ENCODE measurements at places on chromosomes 5 and 9.

DNA sequence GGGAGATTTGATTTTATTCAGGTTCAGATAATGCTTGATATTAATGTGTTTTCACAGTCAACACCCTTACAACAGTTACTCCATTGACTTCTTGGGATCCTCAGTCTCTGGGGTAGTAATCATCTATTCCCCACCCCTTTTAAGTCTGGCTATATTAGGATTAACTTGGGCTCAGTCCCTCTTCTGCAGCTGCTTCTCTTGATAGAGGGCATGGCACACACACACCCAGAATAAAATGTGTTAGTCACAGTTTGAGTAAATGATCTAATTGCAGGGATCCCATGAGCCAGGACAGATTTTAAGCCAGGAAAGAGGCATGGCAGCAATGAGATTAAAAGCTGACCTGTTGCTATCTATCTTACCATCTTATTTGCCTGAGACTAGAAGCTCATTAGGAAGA, 53.7 kb upstream of the VLDLR start:
- DNase-seq = no peak

GRCh38 chr5:71695595-71695994, 23.5 kb upstream of the CARTPT start:
- no peak for DNase-seq

DNA sequence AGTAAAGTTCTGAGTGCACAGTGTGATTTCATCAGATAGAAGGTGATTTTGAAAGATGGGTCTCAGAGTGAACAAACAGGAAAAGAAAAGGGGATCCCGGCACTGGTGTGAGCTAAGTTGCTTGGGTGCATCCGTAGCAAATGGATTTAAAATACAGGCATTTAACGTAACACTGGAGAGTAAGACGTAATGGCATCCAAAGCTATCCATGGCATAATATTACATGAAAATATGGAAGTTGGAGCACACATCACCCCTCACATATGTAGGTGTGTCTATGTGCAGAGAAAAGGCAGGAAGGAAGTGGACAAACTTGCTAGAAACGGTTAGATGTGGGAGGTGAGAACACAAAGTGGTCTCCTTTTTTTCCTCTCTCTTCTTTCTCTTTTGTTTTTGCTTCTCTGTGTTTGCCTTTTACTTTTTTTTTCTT, 38.2 kb upstream of the SEMA4D start:
- no peak for DNase-seq

GRCh38 chr5:139955053-139955605, 88.0 kb downstream of the NRG2 start:
- DNase-seq = no peak

DNA sequence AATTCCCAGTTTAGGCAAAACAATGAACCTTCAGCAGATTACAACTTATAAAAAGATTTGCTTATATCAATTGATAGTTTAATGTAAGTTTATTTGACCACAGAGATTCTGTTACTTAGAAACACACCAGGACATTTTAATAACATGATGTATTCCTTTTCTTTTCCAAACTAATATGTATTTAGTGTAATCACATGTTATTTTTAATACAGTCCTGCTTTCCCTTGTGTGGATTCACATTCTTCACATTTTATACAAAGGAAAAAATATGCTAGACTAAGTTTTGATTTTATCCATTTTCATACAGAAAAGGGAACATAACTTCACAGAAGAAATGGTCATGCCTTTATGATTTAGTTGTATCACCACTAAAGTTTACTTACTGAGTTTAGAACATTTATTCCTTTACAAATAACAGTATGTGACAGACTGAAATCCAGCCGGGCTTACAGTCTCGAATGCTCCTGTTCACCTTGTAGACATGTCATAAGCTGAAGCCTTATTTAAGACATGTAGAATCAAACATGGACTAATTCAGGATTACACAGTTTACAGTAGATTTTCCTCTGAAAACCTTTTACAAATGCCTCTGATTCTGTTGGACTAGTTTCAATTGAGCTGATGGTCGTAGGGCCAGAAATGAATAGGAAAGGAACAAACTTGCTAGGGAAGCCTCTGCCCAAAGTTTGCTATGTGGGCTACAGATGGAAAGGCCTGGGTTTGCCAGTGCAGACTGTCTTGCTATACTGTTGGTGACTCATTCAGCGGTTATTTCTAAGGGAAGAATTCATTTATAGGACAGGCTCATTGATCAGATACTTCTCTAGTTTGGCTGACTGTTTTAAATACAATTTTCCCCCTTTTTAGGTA, 6.6 kb upstream of the ASPN start:
- no peak for DNase-seq

- no peak for DNase-seq
Observed at GRCh38 chr9:69056191-69056815, 20.8 kb downstream of the FXN start.

- no peak for DNase-seq
Observed at GRCh38 chr5:54533541-54534190, 16.1 kb downstream of the SNX18 start.

GRCh38 chr5:168457542-168457941, 28.7 kb upstream of the RARS1 start:
- DNase-seq = no peak

DNA sequence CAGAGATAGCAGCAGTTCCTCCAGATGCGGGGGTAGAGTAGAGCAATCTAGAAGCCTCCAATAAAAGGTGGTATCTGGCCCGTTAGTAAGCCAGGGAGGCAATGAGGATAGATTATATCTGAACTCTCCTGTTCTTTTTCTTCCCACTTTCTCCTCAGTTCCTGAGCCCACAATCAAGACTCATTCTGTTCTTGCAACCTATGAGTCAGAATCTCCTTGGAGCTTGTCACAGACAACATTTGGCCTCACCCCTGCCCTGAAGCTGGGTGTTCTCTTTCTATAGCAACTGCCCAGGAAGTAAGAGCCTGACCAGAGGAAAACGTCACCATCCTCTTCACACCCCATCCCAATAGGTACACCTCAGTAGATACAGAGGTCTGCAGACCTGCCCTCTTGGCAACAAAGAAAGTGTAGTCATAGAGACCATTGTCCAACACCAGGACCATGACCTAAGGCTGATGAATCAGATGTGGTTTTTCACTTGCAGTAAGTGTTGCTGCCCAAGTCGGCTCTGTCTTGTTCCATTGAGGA, 76.3 kb upstream of the PCA3 start:
- DNase-seq = no peak

- DNase-seq = no peak
Observed at GRCh38 chr9:5762421-5762820, 70.5 kb downstream of the ERMP1 start.

GRCh38 chr5:59037941-59038797, 455.3 kb downstream of the RAB3C start:
- DNase-seq = no peak

DNA sequence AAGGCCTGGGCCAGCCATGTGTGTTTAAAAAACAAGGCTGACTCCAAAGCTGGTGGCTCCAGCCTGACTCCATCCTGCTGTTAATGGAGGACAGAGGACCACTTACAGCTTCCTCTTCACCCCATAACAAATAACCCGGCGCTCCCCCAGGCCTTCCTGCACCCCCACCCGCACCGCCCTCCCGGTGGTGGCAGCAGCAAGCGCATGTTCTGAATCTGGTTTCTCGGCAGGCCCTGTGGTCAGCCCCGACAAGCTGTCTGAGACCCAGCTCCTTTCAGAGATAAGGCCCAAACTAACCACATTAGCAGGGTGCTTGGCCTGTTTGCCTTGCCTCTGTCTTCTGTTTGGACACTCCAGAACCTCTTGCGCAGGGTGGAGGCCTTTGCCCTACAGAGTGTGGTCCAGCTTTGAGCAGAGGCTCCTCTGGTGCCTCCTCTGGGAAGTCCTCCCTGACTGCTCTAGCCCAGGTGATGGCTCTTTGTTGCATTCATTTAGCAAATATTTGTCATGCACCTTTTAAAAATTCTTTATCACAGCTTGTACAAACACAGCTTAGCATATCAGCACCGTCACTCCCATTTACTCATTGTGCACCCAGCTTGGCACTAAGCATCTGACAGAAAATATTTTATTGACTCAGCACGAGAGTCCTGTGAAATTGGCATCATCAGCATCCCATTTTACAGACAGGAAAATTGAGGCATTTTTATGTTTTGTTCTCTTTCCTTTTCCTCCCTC, 78.4 kb downstream of the NDFIP1 start:
- DNase-seq = no peak

GRCh38 chr5:22751536-22751935, 101.6 kb downstream of the CDH12 start:
- DNase-seq = no peak

DNA sequence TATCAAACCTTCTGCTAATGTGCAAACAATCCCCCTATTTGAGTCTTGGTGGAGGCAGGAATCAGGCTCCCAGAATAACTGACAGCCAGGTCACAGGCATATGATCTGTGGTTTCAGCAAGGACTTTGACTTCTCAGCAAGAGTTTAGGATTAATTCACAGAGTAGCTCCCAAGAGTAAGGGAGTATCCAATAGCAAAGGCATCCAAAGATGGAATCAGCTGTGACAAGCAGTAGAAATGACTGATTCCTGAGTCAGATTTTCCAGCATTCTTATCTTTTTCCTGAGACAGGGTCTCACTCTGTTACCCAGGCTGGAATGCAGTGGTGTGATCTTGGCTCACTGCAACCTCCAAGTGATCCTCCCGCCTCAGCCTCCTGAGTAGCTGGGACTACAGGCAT, 108.3 kb downstream of the EPB41L4A start:
- no peak for DNase-seq

DNA sequence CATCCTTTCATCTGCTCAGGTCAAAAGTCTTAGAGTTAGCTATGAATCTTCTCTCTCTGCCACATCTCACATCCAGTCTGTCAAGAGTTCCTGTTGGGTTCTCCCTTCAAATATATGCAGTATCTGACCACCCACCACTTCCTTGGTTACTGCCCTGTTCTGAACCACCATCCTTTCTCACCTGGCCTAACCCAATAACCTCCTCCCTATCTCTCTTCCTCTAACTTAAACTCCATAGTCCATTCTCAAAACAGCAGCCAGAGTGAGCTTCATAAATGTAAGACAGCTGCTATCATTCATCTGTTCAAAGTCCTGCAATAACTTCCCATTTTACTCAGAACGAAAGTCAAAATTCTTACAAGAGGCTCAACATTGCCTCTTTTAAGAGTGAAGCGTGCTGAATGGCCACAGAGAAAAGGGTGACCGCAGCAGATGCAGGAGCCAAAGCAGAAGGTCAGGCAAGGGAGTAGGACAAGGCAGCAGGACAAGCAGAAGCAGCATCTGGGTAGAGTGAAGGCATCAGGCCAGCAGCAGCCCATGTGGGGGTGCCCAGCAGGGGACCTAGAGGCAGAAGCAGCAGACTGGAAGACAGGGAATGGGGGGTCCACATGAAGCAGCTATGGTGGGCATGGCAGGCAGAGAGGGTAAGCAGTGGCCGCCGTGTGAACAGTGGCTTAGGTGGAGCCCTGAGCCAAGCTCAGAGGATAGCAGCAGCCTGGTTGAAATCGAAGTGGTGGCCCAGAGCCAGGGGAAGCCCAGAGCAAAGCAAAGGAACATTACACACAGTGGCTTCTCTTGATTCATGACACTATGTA, 39.3 kb upstream of the CDC42SE2 start:
- no peak for DNase-seq

- no peak for DNase-seq
Observed at GRCh38 chr9:72407114-72407513, 42.1 kb upstream of the ZFAND5 start.

DNA sequence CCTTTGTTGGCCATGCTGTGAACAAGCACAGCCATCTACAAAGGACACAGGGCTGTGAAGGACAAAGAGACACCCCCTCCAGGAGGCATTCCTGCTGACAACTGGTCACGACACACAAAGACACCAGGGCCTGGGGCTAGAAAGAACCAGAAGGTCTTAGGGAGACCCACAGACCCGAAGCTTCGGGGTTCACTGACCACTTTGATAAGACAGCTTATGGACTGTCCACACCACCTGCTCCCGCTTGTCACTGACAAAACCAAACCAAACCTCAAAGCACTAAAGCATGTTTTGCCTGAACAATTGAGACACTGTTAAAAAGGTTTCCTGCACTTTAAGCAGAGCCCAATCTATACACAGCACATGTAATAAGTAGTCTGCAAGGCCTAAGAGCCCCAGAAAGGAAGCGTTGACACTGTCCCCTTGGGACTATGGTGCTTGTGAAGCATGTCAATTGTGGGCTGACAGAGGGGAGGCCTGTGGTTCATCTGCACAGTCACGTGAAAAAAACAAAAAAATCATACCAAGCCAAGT, 185.0 kb downstream of the GAPVD1 start:
- no peak for DNase-seq

- DNase-seq = no peak
Observed at GRCh38 chr9:127473501-127473900, 22.2 kb downstream of the LRSAM1 start.

Measured in stimulated activated CD4-positive, alpha-beta T cell treated with anti-CD3 and anti-CD28 coated beads, Interleukin-15, amount 100 ng/mL, for 1 hour (primary cell).